ENCODE measurements at places on chromosomes 7 and 10.

DNA sequence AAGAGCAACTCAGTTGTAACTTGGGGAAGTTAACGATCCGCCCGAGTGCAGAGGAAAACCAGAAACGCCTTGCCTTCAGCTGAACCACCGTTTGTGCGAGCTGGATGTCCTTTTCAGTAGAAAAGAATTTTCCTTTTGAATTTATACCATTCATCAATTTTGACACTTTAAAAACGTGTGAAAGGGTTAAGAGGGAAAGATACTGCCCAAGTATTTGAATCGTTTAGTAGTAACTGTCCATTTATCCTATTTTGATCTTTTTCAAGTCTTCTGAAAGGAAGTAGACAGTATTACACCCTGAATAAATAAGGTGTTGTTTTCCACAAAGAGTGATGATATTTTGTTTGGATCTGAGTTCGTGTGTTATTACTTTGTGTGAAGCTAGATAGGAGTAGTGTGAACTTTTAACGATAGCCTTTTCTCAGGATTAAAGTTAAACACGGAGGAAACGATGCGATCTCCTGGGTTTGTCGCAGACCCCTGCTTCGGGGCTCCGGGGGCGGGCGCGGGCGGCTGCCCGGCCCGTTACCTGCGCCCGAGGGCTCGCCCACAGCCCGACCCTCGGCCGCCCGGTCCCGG, 830 bp upstream of the BMI1 start:
- DNase-seq = no peak

GRCh38 chr10:79947083-79947415, 1.9 kb downstream of the SFTPD start:
- no peak for DNase-seq

DNA sequence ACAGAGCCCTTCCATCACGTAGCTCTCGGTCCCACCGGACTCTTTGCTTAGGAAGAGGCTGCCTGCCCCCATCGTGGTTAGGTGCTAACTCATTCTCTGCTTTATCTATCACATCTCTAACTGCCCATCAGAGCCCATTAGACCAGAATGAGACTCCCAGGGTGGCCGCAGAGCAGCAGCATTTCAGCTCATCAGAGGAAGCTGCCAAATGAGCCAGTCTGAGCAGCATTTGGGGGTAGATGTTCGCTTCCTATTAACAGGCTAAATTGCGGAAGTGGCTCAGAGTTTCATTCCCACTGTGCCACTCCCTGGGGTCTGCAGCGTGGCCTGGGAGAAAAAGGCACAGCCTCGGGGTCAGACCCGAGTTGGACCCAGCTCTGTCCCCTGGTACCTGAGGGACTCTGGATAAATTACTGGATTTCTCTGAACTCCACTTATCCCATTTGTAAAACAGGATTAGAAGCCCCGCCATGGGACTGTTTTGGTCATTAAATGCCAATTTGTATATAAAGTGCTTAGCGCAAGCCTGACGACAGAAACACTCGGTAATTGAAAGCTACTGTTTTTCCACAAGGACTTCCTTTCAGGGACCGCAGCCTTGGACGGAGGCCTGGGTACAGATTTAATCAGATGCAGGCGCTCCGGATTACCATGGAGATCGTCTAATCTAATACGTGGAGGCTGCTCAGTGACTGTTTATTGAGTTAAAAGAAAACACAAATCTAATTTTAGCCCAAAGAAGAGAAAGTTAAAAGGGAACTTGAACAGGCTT, 73.8 kb upstream of the PRLHR start:
- DNase-seq = no peak

GRCh38 chr10:32889631-32890212, 68.3 kb downstream of the ITGB1 start:
- DNase-seq = no peak

- no peak for DNase-seq
These were observed 186.7 kb downstream of the CXCL12 start for GRCh38 chr10:44198096-44198779.
